Osteocyte (in vitro differentiated cells): ENCODE measurements at places on chromosomes 1 and 21. TPM values are rescaled to one million over a fixed set of nuclear protein-coding genes. Genes with fewer than 3 reads are reported as not detected.

Gene OR2L5
- not detected in 2 replicates for total RNA-seq

Gene CACHD1
- total RNA-seq = 5.5 TPM in 2 replicates

DNA sequence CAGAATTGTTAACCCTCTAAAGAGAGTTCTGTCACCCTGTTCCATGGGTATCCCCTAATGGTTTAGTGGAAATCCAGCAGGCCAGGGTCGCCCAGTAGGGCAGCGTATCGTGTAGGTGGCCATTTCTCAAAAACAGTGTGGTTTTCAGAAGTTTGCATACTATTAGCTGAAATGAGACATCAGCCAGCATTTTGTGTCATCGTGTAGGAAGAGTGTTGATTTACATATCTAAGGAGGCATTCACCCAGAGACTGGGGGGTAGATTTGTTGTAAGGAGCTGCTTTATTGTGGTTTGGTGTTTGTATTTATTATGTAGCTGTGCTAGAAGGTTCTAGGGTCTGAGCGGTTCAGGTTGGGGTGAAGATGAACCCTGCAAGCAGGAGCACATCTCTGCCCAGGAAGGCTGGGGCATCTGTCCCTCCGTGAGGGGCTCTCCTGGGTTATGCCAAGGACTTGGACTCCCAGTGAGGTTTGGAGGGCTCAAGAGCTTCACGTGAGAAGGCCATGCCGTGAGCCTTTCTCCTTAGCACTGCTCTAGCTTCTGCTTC, 174.4 kb downstream of the PGBD5 start:
- H3K4me3 ChIP-seq = no peak overlapping the region
- peaks cover 48% of the 10 kb centered on the region for H3K36me3 ChIP-seq
- H3K4me1 ChIP-seq = peaks cover 3% of the 10 kb centered on the region
- DNase-seq = peak; percentile 74
- no peaks in the 10 kb centered on the region for H3K27me3 ChIP-seq

DNA sequence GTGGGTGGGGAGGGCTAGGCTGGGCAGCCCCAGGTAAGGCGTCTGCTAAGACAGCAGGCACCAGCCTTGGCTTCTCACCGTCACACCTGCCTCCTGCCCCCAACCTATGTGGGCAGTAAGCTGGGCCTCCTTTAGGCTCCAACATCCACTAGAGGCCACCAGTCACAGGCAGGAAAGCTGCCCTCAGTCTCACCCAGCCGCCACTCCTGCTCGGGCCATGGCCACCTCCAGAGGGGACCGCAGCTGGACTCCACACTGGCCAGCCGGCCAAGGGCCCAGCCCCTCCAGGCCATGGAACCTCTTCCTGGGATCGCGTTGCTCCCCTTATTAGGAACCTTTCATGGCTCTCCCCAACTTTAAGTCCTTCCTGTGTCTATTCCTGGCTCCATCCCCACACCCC, 74.5 kb downstream of the MRPL37 start:
- H3K36me3 ChIP-seq = peaks cover 8% of the 10 kb centered on the region
- H3K27ac ChIP-seq = peak overlapping the region; percentile 94
- peak overlapping the region; percentile 23 for H3K4me3 ChIP-seq

- no peak overlapping the region for H3K27ac ChIP-seq
- H3K4me3 ChIP-seq = no peak overlapping the region
- no peak for DNase-seq
- peaks cover 2% of the 10 kb centered on the region for H3K4me1 ChIP-seq
Measured at GRCh38 chr1:192476802-192477298, 98.7 kb upstream of the RGS1 start.

DNA sequence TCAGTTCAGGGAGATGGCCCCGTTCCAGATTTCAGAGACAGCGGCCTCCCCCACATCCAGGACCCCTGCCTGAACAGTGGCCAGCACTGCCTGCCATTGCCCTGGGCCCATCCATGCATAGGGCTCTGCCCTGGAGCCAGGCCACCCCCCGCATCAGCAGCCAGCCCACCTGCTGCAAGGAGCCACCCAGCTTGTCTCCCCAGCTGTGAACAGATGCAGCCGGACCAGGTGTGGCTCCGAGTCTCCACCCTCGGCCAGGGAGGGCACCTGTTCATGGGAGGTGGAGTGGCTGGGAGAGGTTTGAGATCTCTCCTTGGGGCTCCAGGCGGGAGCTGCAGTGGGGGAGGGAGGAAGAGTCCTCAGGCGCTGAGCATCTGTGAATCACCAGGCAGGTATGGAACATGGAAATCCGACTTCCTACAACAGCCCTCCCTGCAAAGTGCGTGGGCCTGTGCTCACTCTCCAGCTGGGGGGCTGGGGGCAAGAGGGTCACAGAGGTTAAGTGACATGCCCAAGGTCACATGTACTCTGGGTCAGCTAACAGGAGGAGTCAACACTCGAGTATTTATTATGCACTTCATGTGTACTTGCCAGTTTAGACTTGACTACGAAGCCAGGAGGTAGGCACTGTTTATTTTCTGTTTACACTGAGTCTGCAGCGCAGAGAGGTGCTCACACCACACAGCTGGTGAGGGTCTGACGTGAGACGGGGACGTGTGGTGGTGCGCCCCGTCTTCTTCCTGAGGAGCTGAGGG, 4.8 kb upstream of the HES5 start:
- H3K36me3 ChIP-seq = no peaks in the 10 kb centered on the region
- H3K27ac ChIP-seq = no peak overlapping the region
- no peaks in the 10 kb centered on the region for H3K27me3 ChIP-seq
- H3K4me1 ChIP-seq = peaks cover 32% of the 10 kb centered on the region

Gene FMO4
- 4.0 and 4.1 TPM in 2 replicates for total RNA-seq

Gene CD48
- total RNA-seq = not detected in 2 replicates

Gene RHD
- total RNA-seq = not detected in 2 replicates

GRCh38 chr1:117641536-117641935, 35.7 kb downstream of the TENT5C start:
- H3K27ac ChIP-seq = no peak overlapping the region
- H3K4me3 ChIP-seq = no peak overlapping the region
- peaks cover 6% of the 10 kb centered on the region for H3K27me3 ChIP-seq
- no peaks in the 10 kb centered on the region for H3K4me1 ChIP-seq
- no peak for DNase-seq

- no peak for DNase-seq
- no peaks in the 10 kb centered on the region for H3K4me1 ChIP-seq
- H3K27me3 ChIP-seq = no peaks in the 10 kb centered on the region
- H3K27ac ChIP-seq = no peak overlapping the region
Measured at GRCh38 chr1:2837823-2838222, 36.3 kb upstream of the TTC34 start.

Gene TADA1
- 9.8 and 10.7 TPM in 2 replicates for total RNA-seq

Gene CFH
- total RNA-seq = 248 and 252 TPM in 2 replicates

GRCh38 chr1:222843469-222844410, 28.9 kb downstream of the DISP1 start:
- no peaks in the 10 kb centered on the region for H3K27me3 ChIP-seq
- no peaks in the 10 kb centered on the region for H3K36me3 ChIP-seq
- no peak for DNase-seq
- peaks cover 6% of the 10 kb centered on the region for H3K4me1 ChIP-seq

Gene DCDC2B
- total RNA-seq = not detected in 2 replicates

GRCh38 chr1:202576816-202577215, 133.4 kb downstream of the SYT2 start:
- no peak overlapping the region for H3K4me3 ChIP-seq
- H3K36me3 ChIP-seq = peaks cover 14% of the 10 kb centered on the region
- DNase-seq = no peak
- H3K27me3 ChIP-seq = no peaks in the 10 kb centered on the region

Gene EDARADD
- total RNA-seq = 0.34 and 0.59 TPM in 2 replicates

DNA sequence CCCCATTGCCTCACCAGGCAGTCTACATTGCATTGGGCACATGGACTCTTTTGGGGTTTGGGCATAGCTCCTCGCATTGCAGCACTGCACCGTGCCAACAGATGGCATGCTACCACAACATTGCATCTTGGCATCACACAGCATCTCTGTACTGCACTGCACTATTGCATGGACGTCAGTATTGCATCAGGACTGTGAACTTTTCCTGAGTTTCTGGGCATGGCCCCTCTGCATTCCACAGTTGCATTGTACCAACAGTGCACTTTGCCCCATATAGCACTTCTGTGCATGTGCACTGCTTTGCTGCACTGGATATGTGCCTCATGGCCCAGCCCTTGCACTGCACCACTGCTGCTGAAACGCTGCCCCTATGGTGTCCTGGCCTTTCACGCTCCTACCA, 9.6 kb downstream of the PTPRU start:
- H3K27ac ChIP-seq = no peak overlapping the region
- H3K4me3 ChIP-seq = no peak overlapping the region
- peaks cover 6% of the 10 kb centered on the region for H3K27me3 ChIP-seq
- H3K36me3 ChIP-seq = no peaks in the 10 kb centered on the region

Gene RGS7
- 10.8 and 10.9 TPM in 2 replicates for total RNA-seq

Gene PTPRF
- total RNA-seq = 37.3 and 45.1 TPM in 2 replicates

DNA sequence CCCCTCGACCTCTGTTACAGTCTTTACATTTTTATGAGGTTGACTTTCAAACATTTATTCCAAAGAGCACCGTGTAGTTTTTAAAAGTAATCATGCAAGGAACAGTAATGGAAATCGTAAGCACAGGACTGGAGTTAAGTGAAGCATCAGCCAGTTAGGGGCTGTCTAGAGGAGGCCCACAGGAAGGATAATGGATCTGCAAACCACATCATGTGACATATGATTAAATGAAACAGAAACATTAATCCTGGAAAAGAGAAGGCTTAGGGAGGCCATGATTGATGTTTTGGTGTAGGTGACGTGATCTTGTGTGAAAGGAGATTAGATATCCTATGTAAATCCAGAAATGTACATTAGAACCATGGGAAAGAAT, 25.0 kb downstream of the RGS7 start:
- DNase-seq = no peak
- no peaks in the 10 kb centered on the region for H3K36me3 ChIP-seq
- H3K4me3 ChIP-seq = no peak overlapping the region
- no peaks in the 10 kb centered on the region for H3K27me3 ChIP-seq
- H3K27ac ChIP-seq = no peak overlapping the region

Gene AXDND1
- total RNA-seq = 0.39 and 0.70 TPM in 2 replicates

GRCh38 chr1:14955976-14956375, 197.6 kb upstream of the TMEM51 start:
- H3K27me3 ChIP-seq = no peaks in the 10 kb centered on the region
- peaks cover 30% of the 10 kb centered on the region for H3K4me1 ChIP-seq
- H3K4me3 ChIP-seq = no peak overlapping the region
- no peak overlapping the region for H3K27ac ChIP-seq
- DNase-seq = no peak

DNA sequence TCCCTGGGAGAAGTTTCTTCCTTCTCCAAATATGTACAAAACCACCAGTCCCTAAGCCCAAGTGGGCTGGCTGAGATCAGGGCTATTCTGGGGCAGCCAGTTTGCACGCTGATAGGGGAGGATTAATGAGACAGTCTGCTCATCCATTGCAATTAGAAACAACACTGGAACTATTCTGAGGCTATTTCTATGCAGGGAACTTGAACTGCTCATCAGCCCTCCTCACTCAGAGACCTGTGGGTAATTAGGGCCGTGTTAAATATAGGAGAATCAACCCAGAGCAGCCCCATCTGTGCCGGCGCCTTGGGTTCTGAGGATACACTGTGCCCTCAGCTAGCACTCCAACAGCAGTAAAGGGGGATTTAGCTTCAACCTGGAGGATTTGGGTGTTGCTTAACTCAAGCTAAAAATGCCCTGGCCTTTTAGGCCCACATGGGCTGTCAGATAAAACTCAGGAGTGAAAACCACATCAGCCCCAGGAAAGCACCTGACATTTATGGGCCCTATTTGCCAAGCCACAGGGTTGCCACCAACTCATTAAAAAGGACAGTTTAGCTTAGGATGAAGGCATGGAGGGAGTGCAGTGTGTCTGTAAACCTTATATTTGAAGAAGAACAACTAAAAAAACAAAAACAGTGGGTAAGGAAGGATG, 53.9 kb downstream of the DUSP10 start:
- H3K4me3 ChIP-seq = no peak overlapping the region
- H3K27ac ChIP-seq = no peak overlapping the region
- no peaks in the 10 kb centered on the region for H3K36me3 ChIP-seq
- H3K27me3 ChIP-seq = peaks cover 13% of the 10 kb centered on the region
- H3K4me1 ChIP-seq = no peaks in the 10 kb centered on the region

Gene CHRM3
- 0.30 and 0.37 TPM in 2 replicates for total RNA-seq

Gene CCDC185
- not detected in 2 replicates for total RNA-seq

Gene ADGRB2
- 8.2 and 8.4 TPM in 2 replicates for total RNA-seq

Gene CD1E
- total RNA-seq = not detected in 2 replicates

Gene PROK1
- total RNA-seq = not detected in 2 replicates

DNA sequence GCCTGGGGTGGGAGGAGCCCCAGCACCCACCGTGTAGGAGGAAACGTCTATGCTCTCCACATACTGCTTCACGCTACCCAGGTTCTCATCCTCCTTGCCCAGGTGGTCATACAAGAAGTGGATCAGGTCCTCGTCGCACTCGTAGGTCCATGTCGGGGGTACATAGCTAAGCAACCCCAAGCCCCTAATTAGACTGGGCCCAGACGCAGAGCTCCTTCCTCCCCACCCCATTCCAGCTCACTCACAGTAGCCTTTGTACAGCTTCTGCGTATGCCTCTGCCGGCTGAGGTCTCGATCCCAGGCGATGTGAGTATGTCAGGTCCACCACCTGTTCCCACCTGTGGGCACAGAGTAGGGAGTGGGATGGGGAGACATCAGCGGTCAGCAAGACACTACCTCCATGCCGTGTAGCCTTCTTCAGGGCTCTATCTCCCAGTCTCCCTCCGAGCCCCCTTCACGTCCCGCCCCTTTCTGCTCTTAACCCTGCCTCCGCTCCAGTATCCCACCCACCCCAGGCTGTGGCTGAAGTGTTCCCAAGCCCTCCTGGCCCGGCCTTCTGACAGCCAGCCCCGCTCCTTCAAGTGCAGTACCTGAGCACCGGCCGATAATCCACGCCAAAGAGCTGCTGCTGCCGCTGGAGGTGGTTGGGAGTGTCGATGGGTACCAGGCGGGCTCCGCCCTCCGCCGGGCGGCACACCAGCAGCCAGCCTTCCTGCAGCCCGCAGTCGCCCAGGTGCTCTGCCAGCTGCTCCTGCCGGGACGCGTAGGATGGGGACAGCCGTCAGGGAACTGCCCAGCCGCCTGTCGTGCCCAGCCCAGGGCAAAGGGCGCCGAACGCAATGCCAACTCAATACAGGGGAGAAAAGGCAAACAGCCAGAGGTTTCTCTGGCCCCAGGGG, 919 bp downstream of the HECTD3 start:
- peak overlapping the region; percentile 88 for H3K4me3 ChIP-seq
- H3K27ac ChIP-seq = peak overlapping the region; percentile 50
- peaks cover 38% of the 10 kb centered on the region for H3K4me1 ChIP-seq
- peaks cover 32% of the 10 kb centered on the region for H3K36me3 ChIP-seq
- no peaks in the 10 kb centered on the region for H3K27me3 ChIP-seq

DNA sequence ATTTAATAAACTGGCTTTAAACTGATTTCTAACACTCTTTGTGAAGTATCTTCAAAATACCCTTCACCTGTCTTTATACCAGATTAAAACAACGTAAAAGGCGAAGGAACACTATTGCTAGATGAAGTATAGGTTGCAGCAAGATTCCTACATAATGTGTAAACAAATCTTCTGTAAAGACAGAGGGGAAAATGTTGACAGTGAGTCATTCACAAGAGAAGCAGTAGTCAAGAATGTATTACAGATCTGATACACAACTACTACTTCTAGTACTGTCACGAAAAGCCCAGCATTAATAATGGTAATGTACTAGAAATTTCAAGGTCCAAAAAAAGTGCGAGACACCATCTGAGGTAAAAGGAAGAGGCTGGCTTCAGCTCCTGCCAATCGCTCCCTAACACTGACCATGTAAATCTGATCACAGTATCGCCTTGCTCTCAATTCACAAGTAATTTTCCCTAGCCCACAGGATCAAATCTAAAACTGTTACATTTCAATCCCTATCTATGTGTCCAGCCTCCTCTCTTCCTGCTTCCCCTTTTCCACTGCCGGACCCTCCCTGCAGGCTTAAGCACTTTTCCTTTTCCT, 290.4 kb downstream of the AKT3 start:
- no peaks in the 10 kb centered on the region for H3K27me3 ChIP-seq
- H3K27ac ChIP-seq = no peak overlapping the region
- peaks cover 7% of the 10 kb centered on the region for H3K4me1 ChIP-seq
- no peak overlapping the region for H3K4me3 ChIP-seq
- DNase-seq = no peak
